ENCODE measurements at places on chromosomes 12 and 14.

DNA sequence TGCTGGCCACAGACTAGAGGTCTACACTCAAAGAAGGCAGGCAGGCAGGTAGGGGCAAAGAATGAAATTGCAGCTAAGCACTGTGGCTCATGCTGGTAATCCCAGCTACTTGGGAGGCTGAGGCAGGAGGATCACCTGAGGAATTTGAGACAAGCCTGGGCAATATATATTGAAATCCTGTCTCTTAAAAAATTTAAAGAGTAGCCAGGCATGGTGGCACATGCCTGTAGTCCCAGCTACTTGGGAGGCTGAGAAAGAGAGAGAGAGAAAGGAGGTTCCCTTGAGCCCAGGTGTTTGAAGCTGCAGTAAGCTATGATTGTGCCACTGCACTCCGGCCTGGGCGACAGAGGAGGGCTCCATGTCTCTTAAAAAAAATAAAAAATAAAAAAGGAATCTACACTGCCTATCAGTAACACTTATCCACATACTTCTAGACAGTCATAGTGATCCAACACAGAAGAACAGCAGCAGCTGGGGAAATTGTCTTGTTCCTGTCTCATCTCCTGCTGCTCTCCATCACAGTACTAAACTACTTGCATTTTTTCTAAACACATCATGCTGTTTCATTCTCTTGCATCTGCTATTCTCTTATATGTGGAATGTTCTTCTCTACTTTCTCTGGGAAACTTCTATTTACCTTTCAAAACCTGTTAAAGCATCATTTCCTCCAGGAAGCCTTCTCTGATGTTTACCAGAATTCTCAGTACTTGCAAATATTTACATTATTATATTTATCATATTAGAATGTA, 57.2 kb downstream of the ATF7 start:
- no peak for DNase-seq

DNA sequence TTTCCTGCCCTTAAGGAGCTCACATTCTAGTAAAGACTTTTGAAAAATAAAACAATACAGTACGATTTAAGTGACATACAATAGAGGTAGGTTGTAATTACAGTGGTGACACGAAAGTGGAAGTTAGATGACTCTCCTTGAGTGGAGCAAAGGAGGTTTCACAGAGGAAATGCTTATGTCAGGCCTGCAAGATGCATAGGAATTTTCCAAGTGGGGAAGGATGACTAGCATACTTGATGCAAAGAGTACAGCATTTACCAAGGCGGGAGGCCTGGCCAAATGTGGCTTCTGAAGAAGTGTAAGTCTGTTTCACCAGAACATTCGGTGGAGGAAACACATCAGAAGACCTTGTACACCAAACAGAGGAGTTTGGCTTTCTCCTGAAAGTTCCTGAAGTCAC, 55.2 kb downstream of the ERO1A start:
- no peak for DNase-seq

- DNase-seq = no peak
These were observed 12.1 kb downstream of the KRT85 start for GRCh38 chr12:52355176-52355575.

DNA sequence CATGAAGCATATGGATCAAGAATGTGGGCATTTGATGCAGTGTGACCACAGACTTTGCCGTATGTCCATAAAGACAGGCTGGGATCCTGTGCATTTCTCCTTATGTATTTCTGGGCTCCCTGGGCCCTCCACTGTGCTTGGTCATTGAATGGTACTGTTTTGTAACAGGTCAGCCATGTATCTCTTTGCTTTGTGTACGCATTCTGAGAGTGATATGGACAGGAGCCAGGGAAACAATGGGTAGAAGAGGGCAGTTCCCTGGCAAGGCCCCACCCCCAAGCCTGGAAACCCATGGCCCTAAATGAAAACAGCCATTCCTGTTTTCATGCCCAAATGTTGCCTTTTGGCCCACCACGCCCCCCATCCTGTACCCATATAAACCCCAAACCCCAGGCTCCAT, 15.2 kb upstream of the FBXO34 start:
- DNase-seq = no peak

DNA sequence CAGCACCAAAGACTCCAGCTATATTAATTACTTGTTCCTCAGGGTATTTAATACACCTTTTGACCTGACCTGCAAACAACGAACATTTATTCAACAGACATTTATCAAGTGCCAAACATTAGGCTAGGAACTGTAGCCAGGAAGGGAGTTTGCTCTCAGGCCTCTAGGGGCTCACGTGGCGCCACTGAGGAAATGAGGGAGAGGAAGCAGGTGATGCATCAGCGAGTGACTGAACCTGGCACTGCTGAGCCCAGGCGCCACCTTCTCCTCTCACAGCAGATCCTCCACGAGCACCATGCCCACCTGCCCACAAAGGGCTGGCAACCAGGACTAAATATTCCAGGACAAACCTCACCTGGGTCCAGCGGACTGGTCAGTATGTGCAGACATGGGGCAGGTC, 50.2 kb downstream of the SETD3 start:
- DNase-seq = no peak

- no peak for DNase-seq
These were observed 1.2 kb downstream of the GALNT4 start for GRCh38 chr12:89523393-89523792.

DNA sequence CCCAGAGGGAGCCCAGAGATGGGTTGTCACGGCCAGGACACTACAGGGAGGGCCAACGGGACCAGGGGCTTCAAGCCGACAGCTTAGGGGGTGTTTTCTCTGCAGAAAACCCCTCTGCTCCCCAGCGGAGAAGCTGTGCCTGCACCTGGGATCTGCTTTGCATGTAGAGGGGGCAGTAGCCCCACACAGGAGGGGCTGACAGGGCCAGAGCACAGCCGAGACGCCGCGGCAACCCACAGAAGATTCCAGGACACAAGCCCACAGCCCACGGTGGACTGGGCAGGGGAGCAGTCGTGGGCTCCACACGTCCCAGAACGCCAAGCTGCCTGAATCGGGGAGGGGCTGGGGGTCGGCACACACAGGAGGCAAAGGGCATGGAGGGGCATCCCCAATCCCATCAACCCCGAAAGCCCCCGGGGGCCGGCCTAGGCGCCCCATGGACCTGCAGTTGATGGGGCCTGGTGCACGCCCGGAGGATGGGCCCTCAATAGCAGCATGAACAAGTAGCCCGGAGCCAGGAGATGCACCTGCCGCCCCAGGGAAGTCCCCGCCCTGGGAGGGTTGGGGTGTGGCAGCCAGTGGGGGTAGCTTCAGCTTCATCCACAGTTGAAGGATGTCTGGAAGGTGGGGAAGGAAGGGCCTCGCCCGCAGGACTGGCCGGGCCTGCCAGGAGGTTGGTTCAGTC, 30.5 kb upstream of the TMEM179 start:
- no peak for DNase-seq

DNA sequence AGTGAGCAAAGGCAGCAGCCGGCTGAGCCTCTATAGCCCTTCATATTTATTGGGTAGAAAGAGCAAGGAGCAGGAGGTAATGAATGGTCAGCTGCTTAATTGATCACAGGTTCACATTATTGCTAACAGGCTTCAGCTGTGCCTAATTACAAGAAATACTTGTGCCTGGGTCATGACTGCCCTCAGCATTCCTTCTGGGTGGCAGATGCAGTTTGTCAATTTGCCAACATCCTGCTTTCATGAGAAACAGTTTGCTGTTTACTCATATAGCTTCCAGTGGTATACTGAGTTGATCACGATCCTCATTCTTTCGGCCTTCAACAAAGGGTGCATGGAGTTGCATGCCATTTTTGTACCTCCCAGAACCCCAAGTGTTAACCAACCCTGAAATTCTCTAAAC, 81.0 kb upstream of the PLEKHG7 start:
- DNase-seq = no peak

DNA sequence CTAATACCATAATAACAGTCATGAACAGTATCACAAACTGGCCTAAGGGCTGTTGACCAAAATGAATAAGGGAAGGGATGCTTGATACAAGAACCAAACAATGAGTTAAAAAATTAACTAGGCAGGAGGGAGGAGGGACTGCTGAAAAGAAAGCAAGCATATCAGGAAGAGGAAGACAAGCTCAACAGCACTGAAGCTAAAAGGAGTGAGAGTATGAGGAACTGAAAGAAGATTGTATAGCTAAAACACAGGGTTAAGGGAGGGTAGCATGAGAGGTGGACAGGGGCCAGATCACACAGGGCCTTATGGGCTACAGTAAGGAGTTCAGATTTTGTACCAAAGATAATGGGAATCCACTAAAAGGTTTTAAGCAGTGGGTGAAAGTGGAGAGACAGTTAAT, 34.1 kb downstream of the ITGA7 start:
- no peak for DNase-seq

GRCh38 chr12:10559244-10559643, 53.6 kb downstream of the EIF2S3B start:
- DNase-seq = no peak

DNA sequence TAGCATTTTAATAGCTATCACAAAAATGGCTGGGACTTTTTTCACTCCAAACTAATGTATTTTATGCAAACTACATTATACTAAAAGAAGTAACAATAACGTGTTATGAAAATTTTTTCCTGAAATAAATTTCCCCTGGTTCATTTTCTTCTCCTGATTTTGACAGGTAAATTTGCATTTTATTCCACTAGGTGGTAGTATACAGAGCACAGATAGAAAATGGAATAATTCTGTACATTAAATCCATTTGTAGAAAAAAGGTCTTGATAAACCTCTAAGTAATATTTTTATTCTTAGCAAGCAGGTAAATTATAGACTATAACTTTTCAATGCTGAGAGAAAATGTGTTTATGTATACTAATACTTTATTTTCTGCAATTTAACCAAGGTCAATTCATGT, 96.5 kb downstream of the BCAT1 start:
- no peak for DNase-seq

- DNase-seq = no peak
These were observed 389.7 kb upstream of the FAR2 start for GRCh38 chr12:28759333-28759732.

GRCh38 chr12:9043766-9044165, 54.4 kb downstream of the KLRG1 start:
- DNase-seq = no peak

DNA sequence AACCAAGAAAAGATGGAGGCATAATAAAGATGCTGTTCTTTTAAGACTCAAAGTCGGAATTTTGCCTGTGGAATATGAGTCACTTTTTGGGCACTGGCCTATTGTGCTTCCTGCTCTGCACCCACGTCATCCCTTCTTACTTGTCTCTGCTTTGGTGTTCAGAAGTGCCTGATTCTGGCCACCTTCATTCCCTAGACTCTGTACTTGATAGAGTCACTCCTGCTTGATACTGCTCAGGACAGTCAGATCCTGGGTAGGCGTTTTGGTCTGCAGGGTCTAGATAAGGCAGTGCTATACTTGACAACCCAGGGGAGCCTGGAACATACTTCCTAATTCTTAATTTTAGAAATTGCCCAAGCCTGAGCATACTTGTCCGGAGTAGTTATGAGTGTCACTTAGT, 1.9 kb downstream of the LRRK2 start:
- DNase-seq = no peak

DNA sequence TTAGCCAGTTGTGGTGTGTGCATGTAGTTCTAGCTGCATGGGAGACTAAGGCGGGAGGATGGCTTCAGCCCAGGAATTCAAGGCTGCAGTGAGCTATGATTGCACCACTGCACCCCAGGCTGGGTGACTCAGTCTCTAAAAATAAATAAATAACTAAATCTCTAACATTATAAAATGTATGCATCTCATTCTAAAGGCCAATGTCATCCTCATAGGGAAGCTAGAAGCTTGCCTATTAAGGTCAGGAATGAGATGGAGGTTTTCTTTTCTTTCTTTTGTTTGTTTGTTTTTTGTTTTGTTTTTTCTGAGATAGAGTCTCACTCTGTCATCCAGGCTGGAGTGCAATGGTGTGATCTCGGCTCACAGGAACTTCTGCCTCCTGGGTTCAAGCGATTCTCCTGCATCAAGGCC, 48.8 kb upstream of the PAPLN start:
- no peak for DNase-seq

- no peak for DNase-seq
These were observed 81.1 kb upstream of the DIO3 start for GRCh38 chr14:101480022-101480746.

DNA sequence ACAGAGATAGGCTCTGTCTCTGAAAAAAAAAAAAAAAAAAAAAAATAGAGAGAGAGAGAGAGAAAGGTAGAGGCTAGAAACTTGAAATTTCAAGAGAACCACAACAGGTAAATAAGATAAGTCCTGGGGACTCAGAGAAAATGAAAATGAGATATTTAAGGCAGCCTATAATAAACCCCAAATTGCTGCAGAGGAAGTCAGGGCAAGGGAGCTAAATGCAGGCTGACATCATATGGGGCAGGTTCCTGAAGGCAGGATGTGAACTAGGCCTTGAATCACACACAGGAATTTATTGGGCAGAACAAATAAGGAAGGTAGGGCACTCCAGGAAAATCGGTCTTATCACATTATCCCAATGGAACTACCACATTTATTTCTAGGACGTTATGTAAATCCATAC, 54.9 kb upstream of the NUDT4 start:
- no peak for DNase-seq

- DNase-seq = no peak
These were observed 95.7 kb downstream of the PDE3A start for GRCh38 chr12:20463913-20464524.

DNA sequence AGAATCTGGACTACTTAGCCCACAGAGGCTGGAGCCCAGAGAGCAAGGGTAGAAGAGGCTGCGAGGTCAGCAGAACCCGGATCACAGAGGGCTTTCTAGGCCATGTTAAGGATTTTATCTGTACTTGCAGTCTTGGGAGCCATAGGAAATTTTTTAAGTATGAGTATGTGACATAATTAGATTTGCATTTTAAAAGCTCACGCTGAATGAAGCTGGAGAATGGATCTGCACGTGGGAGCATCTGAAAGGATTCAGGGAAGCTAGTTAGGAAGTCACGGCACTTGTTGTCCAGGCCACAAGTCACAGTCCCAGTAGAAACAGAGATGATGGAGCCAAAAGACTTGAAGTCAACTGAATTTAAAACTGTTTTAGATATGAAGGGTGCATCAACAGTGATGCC, 14.1 kb downstream of the CORO1C start:
- no peak for DNase-seq

GRCh38 chr14:72822946-72823611, 70.8 kb downstream of the DPF3 start:
- DNase-seq = no peak

- DNase-seq = peak; percentile 8
These were observed 375.0 kb downstream of the DPF3 start for GRCh38 chr14:72518809-72519377.
